B cell (primary cell): ENCODE measurements at places on chromosomes 16 and 17. TPM values are rescaled to one million over a fixed set of nuclear protein-coding genes. Genes with fewer than 3 reads are reported as not detected.

The KRT12 gene
- polyA plus RNA-seq = not detected in 2 replicates

The MAF gene
- 0.35 and 0.49 TPM in 2 replicates for polyA plus RNA-seq

The ALOX12B gene
- polyA plus RNA-seq = 0.14 and 0.57 TPM in 2 replicates

The DNAH17 gene
- polyA plus RNA-seq = 0.01 and 0.04 TPM in 2 replicates

The SNAI3 gene
- 3.7 and 6.5 TPM in 2 replicates for polyA plus RNA-seq

The SLC7A6 gene
- polyA plus RNA-seq = 85.1 and 91.6 TPM in 2 replicates

The SGCA gene
- 4.5 and 6.0 TPM in 2 replicates for polyA plus RNA-seq

The WNT9B gene
- not detected in 2 replicates for polyA plus RNA-seq

The KRT17 gene
- polyA plus RNA-seq = not detected in 2 replicates

The SECTM1 gene
- 0.22 and 1.2 TPM in 2 replicates for polyA plus RNA-seq

The EVI2B gene
- 69.6 and 135 TPM in 2 replicates for polyA plus RNA-seq

The CIAO2B gene
- 139 and 159 TPM in 2 replicates for polyA plus RNA-seq

The QPRT gene
- 0.06 and 0.30 TPM in 2 replicates for polyA plus RNA-seq

The SHISA9 gene
- 0.01 and 0.03 TPM in 2 replicates for polyA plus RNA-seq

The MYH1 gene
- not detected in 2 replicates for polyA plus RNA-seq

The TP53TG3B gene
- polyA plus RNA-seq = not detected in 2 replicates

The TP53TG3C gene
- not detected in 2 replicates for polyA plus RNA-seq

The TPSAB1 gene
- not detected in 2 replicates for polyA plus RNA-seq

The CD300LB gene
- polyA plus RNA-seq = 0.33 and 0.39 TPM in 2 replicates

The KRT33A gene
- polyA plus RNA-seq = not detected in 2 replicates

The HEATR9 gene
- 0.06 and 0.09 TPM in 2 replicates for polyA plus RNA-seq

The CLEC3A gene
- not detected in 2 replicates for polyA plus RNA-seq

The CLEC18B gene
- polyA plus RNA-seq = 0.55 and 1.0 TPM in 2 replicates

The PROCA1 gene
- polyA plus RNA-seq = 7.0 and 7.4 TPM in 2 replicates

The SPIRE2 gene
- 0.71 and 0.98 TPM in 2 replicates for polyA plus RNA-seq

The INO80E gene
- 101 and 103 TPM in 2 replicates for polyA plus RNA-seq

The SCNN1B gene
- polyA plus RNA-seq = 0.30 TPM in 1 of 2 replicates, not detected in the other

The MYH3 gene
- 8.3 and 9.4 TPM in 2 replicates for polyA plus RNA-seq

The GSG1L gene
- 0.01 TPM in 1 of 2 replicates, not detected in the other for polyA plus RNA-seq

The MT4 gene
- polyA plus RNA-seq = not detected in 2 replicates

The TPSD1 gene
- not detected in 2 replicates for polyA plus RNA-seq
